ENCODE measurements at places on chromosomes 11 and 22.
A peak's percentile ranks its signal among the peaks of the same experiment; 100 is the strongest.

- DNase-seq: peak; percentile 58
These were observed 585 bp downstream of the CYB5R3 start for GRCh38 chr22:42648368-42649245.

DNA sequence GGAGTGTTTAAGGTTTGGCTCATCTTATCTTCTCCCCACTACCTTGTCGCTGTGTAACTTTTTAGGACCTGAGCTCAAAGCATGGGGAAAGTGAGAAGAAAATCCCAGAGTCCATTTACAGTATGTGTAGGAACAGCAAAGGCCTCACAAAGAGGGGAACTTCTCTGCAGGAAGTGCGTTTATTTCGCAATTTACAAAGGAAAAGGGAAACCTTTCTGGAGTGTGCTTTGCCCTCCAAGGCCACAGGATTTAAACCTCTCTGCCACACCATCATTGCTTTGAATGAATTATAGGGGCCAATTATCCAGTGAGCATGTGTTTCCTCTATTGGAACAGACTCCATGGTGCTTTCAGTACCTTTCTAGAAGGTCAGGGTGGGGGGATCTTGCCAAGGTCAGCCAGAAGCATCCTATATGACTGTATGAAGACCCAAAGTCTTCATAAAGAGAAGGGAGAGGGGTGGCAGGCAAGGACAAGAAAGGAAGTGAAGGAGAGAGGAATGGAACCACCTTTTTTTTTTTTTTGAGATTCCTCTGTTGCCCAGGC, 68.1 kb upstream of the LMO2 start:
- DNase-seq: no peak

DNA sequence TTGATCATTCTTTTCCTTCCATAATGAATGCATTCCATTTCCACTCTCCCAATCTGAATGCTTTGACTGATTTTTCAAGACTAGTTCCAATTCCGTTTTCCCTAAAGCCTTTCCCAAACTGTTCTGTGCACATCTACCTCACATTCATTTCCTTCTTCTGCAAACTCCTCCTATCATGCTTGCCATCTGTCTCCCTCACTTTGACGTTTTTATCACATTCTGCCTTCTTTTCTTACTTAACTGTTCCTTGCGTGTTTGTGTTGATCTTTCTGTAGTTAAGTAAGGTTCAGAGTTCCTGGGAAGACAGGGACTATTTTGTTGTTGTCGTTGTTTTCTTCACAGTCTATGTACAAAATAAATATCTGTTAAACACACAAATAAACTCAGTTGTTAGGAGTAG, 179.0 kb downstream of the NXPE2 start:
- no peak for DNase-seq

DNA sequence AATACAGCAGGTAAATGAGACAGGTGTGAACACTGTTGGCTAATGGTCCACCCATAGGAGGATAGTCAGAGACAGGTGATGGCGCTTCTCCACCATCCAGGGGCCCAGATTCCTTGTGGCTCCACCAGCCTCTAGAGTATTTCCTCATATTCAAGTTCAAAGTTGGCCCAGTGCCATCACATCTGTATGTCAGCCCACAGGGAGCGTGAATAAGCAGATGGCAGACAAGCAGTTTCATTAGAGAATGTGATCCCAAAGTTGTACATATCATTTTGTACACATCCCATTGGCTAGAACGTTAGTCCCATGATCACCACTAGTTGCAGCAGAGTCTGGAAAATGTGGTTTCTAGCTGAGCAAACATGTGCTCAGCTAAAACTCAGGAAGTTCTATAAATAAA, 11.0 kb upstream of the CWF19L2 start:
- DNase-seq: no peak

DNA sequence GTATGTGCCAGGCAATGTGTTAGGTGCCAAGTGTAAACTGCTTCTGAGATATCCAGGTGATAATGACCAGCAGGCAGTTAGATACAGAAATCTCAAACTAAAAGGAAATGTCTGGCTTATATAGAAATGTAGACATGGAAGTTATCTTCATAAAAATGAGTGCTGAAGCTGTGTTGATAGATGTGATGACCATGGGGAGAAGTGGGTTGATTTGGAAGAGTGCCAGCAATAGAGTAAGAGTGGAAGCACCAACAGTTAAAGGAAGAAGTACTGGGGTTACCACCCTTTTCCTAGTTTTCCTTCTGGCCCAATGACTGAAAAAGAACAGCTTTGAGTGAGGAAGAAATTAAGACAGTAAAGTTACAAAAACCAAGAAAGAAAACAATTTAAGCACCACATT, 68.5 kb downstream of the C2CD3 start:
- no peak for DNase-seq

DNA sequence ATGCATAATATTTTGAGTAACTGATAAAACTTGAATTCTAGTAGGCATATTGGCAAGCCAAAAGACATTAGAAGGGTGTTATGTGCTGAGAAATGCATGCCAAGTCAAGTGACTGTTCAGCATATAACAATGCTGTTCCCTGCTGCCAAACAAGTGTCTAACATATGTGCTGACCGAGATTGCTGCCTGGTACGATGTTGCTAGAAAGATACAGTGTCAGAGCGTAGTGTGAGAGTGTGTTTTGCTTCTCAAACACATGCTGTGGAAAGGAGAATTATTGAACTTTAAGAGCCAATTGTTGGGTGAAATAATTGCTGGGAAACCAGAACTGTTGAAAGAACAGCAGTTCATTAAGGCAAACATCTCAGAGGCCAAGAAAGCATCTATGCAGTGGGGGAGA, 71.3 kb upstream of the GRIA4 start:
- DNase-seq: no peak

DNA sequence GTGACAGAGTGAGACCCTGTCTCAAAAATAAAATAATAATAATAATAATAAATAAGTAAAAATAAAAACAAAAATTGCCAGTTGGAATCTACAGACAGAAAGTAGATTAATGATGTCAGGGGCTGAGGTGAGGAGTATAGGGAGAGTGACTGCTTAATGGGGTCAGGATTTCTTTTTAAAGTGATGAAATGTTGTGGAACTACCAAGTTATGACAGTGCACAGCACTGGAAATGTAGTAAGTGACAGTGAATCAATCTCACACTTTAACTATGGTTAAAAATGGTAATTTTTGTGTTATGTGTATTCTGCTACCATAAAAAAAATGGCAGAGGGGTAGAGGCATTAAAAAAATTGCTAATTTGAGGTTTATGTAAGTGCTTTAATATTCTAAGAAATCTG, 87.2 kb downstream of the ATG16L2 start:
- DNase-seq: no peak

DNA sequence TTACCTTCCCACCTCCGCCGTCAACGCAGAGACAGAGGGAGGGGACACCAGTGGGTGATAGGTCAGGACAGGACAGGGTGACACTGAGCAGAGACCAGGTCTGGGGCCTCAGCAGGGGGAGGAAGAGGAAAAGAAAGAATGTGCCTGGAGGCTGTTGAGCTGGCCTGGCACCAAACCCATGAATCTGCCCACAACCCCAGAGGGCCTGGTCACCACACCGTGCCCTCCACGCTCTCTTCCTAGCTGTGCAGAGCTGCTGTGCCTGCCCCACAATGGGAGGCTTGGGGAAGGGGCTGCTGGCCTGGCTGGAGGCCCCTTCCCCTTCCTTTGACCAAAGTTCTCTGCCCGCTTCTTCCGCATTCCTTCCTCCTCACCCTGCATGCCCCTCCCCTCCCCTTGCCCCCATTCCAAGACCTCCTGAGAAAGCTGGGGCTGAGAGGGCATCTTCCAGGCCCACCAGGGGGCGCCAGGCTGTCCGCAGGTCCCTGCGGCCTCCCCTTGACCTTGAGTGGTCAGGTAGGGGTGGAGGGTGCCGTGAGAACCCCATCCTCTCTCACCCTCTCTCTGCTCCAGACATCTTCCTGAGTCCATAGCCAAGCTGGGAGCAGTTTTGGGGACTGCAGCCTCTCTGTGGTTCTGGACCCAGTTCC, 11.0 kb upstream of the CACNA1I start:
- no peak for DNase-seq

DNA sequence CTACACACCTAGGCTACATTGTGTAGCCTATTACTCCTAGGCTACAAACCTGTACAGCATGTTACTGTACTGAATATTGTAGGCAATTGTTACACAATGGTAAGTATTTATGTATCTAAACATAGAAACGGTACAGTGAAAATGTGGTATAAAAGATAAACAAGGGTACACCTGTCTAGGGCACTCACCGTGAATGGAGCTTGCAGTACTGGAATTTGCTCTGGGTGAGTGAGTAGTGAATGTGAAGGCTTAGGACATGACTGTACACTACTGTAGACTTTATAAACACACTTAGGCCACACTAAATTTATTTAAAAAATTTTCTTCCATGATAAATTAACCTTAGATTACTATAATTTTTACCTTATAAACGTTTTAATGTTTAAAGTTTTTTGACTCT, 171.7 kb upstream of the NCAM1 start:
- DNase-seq: no peak

GRCh38 chr11:36155770-36156160, 133.5 kb downstream of the COMMD9 start:
- no peak for DNase-seq

DNA sequence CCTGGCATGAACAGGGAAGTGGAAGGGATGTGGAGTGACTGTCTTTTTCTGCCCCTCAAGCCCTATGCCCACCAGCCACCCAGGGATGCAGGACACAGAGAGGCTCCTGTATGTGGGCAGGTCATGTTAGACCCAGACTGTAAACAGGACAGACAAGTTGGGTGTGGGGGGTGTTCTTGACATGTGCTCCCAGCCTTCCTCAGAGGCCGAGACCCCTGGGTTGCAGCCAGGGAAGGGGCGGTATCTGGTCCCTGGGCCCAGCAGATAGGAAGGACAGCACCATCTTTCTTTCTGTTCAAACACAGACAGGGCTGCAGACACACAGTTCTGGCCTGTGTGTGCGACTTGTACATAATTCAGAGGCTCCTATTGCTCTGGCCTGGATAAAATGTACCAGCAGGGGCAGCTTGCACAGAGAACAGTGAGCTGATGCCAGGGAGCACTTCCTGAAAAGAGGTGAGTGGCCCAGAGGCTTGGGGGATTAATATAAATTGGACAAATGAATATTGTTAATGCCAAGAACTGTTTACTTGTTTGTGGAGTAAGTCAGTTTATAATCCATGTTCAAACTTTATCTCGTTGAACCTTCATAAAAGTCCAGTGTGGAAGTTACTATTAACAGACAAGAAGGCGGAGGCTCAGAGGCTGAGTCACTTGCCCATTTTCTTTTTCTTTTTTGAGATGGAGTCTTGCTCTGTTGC, 16.6 kb downstream of the GDPD5 start:
- no peak for DNase-seq

- DNase-seq: no peak
These were observed 4.7 kb upstream of the AP1B1 start for GRCh38 chr22:29393019-29393608.

DNA sequence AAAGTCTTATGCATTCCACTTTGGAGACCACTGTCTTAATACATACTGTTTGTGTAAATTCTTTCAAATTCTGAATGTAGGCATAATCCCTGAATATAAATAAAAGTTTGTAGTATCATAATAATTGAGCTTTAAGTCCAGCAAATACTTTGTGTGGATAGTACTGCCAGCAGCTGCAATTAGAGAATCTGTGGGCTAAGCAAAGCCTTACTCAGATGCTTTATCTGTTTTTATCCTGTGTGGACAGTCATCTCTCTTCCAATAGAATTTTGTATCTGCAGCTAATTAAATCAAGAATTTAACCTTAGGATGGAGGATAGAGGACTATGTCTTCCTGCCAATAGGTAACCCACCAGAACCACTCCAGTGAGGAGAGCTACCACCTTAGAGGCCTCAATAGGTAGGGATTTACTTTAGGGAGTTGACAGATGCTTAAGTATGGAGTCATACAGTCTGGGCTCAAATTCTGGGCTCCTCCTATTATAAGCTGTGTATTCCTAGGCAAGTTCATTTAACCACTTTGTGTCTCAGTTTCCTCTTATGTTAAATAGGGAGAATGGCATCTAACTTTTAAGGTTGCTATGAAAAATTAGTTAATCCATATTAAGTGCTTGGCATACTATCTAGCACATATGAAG, 71.1 kb downstream of the STIM1 start:
- no peak for DNase-seq

DNA sequence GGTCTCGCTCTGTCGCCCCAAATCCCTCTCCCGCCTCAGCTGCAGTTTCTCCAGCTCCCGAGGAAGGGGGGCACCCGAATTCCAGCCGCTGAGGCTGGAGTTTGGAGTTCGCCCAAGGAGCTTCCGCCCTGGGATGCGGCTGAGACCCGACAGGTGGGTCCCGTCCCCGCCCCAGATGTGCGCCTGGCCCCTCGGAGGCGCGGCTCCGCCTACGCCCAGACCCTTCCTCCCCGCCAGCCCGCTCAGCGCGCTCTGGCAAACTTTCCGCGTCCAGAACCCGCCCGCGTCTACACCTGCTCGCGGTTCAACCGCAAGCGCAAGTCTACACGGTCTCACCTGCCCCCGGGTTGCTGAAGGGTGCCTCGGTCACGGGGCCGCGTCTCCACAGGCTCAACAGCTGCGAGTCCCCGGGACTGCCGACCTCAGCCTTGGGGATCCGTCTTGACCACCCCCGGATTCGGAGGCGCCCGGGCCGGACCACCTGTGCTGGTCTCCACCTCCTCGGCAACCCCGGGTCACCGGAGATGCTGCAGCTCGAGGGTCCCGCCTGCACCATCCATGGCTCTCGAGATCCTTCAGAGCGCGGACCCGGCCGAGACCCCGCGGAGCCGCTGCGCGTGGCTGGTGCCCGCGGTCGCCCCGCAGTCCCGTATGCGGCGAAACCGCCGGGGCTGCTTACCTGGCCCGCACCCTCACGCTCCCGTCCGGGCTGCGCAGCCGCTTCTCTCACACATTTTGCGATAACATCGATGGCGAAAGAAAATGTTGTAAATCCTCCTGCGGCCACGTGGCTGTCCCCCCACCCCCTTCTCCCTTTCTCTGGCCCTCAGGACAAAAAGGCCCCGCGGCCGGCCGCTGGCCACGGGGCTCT, 63.6 kb downstream of the NFAM1 start:
- no peak for DNase-seq

GRCh38 chr11:59666969-59667368, 1.9 kb downstream of the PATL1 start:
- DNase-seq: no peak

- DNase-seq: no peak
These were observed 7.8 kb downstream of the LDHAL6A start for GRCh38 chr11:18463439-18463838.

DNA sequence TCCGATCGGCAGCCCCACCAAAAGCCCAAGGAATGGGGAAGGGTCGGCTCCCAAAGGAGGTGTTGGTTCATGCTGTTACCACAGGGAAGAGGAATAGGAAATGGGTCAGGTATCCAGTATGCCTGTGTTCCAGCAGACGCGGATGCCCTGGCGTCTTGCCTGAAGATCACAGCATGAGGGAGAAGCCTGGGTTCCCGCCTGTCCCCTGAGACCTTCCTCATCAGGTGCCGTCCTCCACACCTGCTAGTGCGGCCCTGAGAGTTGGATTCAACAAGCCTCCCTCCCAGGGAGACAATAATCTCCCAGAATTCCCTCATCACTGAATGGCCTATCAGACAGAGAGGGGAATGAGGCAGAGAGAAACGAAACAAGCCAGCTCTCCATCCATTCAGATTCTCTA, 92.2 kb downstream of the SPATA19 start:
- DNase-seq: no peak

- DNase-seq: no peak
These were observed 128.4 kb downstream of the BUD13 start for GRCh38 chr11:116644201-116644940.

Measured in RWPE1 (cell line).